ENCODE measurements at places on chromosomes 11 and 22.

GRCh38 chr22:44648085-44648820 lies 53.8 kb upstream of the PRR5 start:
- no peak for DNase-seq

DNA sequence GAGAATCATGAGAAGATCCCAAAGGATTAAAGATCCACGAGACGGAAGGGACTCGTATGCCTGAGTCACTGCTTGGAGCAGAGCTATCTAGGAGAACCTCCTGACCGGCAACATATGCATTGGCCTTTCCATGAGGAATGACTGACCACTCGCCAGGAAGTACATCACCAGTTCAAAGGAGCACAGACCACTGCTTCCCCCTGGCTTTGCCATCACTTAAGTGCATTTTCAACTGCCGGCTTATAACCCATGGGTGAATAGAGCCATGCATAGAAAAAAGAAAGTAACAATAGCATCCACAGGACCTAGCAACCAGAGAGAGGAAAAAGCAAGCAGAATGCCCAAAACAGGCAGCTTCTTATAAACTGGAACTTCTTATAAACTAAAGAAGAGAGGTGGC lies 98.3 kb upstream of the ZC3H12C start:
- no peak for DNase-seq

DNA sequence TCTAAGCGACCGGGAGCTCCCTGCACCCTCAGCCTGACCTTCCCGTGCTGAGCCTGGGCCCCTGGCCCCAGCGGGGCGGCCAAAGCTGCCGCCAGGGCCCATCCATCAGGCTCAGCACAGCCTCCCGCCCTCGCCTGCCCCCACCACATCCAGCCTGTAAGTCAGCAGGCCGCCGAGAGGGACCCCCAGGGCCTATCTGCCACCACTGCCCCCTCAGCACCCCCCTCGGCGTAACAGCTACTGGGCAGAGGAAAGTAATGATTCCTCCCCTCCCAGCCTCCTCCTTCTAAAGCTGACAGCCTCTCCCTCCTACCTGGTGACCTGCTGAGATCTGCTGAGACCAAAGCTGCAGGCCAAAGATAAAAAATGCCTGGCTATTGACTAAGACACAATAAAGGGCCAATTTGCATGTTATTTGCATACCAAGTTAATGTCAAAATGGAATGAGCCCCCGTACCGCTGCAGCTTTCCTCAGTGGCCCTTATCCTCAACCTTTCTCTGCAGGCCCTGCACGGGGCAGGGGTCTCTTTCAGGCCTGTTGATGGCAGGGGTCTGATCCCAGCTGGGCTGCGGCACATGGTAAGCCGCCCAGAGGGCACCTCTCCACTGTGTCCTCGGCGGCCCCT lies 51.6 kb downstream of the RPUSD4 start:
- no peak for DNase-seq

DNA sequence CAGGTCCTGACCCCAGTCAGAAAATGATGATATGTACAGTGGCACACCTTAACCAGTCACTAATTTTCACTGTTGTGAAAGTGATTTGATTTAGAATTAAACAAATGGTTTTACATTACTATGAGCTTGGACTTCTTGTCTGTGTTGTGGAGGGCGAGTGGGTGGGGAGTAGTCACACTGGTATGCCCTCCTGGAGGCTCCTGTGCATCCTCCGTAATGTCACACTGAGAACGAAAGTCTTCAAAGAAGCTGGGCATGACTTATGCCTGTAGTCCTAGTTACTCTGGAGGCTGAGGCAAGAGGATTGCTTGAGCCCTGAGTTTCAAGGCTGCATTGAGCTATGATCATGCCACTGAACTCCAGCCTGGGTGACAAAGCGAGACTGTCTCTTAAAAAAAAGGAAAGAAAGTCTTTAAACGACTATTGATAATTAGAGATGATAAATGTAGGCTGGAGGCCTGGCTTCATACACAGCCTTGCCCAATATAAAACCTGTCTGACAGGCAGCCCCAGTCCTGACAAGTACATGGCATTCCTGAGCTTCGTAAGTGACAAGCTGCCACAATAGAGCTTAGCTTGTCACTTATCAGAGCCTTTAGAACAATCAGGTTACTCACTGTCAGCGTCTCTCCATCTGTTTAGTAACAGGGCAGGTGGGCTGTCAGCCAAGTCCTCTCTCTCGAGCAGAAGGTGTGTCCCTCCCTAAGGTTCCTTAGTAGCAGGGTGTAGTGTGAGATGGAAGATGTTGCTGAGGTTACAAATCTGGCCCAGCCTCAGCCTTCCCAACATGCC lies 5.0 kb upstream of the LIMK2 start:
- no peak for DNase-seq

DNA sequence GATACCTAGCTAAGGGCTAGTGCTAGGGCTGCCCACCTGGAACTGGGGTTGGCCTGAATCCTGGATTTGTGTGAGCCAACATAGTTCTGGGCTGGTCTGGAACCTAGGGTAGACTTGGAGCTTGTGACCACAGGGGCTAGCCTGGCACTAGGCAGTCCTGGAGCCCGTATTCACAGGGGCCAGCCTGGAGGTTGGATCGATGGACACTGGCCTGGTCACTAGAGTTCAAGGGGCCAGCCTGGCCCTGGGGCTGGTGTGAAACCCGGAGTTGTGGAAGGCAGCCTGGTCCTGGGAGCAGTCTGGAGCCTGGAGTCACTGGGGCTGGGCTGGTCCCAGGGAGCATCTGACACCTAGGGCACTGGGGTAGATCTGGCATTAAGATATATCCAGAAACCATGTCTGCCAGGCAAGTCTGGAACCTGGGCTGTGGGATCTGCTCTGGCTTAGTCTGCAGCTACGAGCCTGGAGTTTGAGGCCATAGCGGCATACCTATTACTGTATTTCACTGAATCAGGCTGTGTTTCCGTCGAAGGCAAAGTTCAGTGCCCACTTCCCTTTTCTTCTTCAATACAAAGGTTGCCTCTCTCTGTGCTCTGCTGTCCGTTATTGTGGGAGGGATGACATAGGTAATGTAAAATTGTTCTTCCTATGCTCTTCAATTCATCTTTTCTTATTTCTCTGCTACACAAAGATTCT lies 9.1 kb upstream of the GLYATL1B start:
- no peak for DNase-seq

DNA sequence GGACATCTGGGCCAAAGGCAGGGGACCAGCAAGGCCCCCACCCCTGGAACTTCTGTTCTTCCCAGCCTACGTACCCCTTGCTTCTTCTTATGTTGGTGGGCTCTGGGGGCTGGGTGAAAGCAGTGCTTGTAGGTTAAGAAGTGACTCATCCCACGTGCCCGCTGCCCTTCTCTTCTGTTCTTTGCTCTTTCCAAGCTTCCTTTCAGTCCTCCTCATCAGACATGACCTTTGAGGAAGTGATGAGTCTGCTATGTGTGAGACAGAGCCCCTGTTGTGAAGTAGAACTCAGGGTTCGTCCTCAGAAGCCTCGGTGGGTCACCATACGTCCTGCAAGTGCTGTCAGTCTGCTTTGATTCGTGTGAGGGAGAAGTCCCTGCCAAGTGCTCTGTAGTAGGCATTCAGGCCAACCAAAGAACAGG lies 12.7 kb downstream of the MED15 start:
- DNase-seq: no peak

DNA sequence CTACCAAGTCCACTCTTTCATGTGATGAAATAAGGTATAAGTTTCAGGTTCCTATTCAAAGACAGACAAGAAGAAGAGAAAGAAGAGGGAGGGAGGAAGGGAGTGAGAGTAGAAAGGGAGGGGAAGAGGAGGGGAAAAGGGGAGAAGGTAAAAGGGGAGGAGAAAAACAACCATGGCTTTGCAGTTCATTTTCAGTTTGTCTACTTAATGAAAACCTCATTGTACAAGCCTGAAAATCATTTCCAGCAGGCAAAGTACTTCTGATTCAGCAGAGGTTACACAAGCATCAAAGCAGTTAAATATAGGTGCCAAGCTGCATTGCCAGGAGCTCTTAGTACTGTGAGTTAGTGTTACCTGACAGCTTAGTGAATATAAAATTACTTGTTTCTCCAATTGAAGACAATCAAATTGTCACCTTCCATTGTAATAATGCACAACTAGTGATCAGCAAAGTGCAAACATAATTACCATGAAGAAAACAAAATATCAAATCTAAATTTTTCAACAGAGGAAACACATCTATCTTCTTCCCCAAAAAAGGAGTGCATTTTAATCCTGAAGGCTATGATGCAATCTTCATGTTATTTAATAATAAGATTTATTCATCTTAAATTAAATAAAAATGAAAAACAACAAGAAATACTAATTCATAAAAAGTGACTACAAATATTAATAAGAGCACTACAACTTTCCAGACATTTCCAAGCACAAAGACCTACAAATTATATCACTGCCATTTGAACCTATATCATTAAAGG lies 8.2 kb downstream of the SOX6 start:
- DNase-seq: no peak

- DNase-seq: no peak
These were observed 242.0 kb downstream of the TENM4 start for GRCh38 chr11:79198898-79199250.

Data from hematopoietic multipotent progenitor cell treated with erythropoietin and hydrocortisone succinate and interleukin-3 and kit ligand, for 15 days (in vitro differentiated cells).